ENCODE measurements at places on chromosomes 3 and 15.

DNA sequence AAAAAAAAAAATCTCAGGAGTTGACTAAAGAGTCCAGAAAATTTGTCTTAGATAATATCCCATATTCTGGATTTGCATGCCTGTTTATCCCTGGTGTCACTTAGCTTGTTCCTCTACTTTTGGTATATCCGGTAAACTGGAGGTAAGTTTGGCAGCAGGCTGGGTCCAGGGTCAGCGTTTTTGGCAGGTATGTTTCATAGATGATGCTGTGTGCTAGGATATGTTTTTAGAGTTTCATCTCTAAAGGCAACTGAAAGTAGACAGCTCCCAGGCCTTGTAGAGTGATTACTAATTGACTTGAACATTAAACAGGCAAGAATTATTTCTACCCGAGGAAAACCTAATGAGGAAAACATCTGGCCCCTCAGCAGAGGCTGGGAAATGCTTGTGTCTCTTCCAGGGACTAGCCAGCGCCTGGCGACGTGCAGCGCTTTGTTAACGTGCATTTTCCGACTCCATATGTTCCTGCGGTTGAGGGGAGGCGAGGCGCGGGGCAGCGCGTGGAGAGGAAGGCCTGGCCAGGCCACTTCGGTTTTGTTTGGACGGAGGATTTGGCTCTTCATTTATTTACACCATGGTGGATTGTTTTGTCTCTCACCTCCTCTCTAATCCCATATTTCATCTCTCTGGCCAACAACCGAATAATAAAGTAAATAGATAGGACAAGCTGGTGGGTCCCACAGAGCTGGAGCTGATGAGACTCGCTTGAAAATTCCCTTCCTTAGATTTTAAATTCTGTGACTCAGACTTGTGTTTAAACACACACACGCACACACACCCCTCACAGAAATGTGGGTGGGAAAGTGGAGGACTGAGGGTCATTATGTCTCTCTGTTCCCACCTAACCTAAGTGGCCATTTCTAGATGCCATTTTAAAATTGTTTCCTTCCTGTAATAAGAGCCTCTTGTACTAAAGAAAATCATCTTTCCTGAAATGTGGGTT lies 65.3 kb downstream of the ASB7 start:
- DNase-seq, result no peak

DNA sequence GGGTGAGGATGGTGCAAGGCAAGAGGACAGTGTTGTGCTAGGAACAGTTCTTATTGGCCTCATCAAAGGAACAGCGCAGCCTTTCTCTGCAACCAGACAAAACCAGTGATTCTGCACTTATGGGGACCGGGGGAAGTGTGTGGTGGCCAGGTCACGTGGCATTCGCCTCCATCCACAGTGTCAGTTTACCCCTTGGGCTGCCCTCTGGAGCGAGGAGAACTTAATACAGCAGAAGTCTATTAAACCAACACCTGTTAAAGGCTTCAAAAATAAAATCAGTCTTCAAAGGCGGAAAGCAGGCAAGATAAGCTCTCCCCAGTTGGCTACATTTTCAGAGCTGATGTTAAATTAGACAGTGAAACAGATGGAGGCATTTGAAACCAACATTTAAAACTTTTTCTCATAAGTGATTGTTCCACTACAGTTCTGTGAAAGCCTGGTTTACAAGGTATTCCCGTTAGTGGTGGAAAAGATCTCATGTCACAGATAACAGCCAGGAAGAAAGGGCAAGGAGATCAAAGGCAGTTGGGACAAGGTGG lies 75.2 kb downstream of the LRIG1 start:
- no peak for DNase-seq

DNA sequence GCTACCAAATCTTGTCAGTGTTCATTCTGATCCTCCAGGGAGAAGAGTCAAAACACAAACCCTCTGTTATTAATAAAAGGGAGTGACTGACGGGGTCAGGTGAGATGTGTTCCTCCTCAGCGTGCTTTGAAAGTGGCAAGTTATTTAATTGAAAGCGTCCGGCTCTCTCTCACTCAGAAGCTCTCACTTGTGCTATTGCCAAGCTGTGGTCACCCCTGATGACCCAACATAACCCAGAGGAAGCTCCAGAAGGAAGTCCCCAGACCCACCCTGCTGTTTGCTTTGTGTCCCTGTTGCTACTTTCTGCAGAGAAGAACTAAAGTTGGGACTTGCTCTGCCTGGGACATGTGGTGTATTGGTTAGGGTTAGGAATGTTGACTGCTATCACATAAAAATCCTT lies 235.6 kb downstream of the EDEM1 start:
- DNase-seq, result no peak

DNA sequence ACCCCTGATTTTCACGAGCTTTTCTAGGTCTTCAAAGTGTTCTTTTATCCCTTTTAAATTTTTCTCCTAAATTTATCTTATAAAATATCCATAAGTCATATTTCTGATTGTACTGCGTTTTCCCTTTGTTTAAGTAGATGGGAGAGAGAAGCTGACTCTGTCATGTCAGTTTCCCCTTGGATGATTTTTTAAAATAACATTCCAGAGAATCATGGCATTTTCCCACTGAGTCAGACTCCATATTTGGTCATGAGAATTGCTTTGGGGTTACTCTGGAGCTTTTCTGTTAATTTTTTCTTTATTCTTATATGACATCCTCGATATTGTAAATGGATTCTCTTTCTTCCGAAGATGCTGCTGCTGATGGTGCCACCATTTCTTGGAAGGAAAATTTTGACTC lies 28.6 kb upstream of the UMPS start:
- no peak for DNase-seq

- DNase-seq, result no peak
These were observed 3.2 kb upstream of the ANXA2 start for GRCh38 chr15:60400944-60401343.

- DNase-seq, result no peak
These were observed 723.9 kb upstream of the ZNF385D start for GRCh38 chr3:22474706-22475445.

GRCh38 chr3:176395240-176395639 lies 802.0 kb downstream of the TBL1XR1 start:
- DNase-seq, result no peak

- no peak for DNase-seq
These were observed 216.0 kb downstream of the RORA start for GRCh38 chr15:61013146-61013545.

- no peak for DNase-seq
These were observed 23.3 kb downstream of the FMN1 start for GRCh38 chr15:33171202-33171601.

GRCh38 chr15:74724570-74725224 lies 631 bp downstream of the CYP1A1 start:
- no peak for DNase-seq

- DNase-seq, result no peak
These were observed 47.5 kb downstream of the CORO2B start for GRCh38 chr15:68626283-68626682.

- DNase-seq, result no peak
These were observed 154.0 kb upstream of the GOLGA6L4 start for GRCh38 chr15:84081391-84082168.

GRCh38 chr3:136860541-136860940 lies 1.5 kb upstream of the NCK1 start:
- DNase-seq, result no peak

DNA sequence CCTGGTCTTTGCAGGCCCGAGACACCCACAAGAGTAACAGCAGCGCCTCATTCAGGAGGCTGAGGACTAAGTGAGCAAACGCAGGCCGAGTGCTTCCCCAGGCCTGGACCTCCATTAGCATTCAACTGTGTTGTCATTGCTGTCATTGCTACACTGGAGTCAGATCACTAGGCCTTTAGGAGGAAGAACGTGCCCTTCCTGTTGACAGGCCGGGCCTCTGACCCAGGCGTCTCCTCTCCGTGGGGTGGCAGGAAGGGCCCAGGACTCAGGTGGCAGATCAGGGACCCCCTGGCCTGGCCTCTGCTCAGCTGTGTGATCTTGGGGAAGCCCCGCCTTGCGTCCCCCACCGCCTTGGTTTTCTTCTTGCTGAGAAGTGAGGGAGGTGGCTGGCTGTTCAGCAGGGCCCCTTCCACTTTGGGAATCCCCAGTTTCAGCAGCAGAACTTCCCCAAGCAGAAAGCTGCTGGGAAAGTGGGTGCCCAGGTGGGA lies 19.1 kb downstream of the ZDHHC19 start:
- DNase-seq, result no peak

GRCh38 chr3:67075295-67075694 lies 77.2 kb downstream of the KBTBD8 start:
- no peak for DNase-seq

- DNase-seq, result no peak
These were observed 233.6 kb upstream of the LYSMD4 start for GRCh38 chr15:99966815-99967214.

DNA sequence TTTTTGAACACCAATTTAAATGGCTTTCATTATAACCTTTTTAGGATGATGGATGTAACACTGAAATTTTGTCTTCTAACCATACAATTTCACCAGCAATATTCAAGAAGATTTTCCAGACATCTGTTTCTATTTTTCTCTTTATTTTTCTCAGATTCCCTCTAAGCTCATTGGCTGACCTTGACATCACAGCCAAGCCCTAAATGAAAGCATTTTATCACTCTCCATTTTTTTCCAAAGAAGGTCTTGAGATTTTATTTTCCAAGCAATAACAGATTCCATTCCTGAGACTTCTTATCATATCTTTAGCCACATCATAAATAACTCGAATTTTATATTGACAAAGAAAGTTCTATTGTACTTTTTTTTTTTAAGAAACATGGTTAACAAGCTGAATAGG lies 392.6 kb upstream of the THBS1 start:
- DNase-seq, result no peak

- DNase-seq, result no peak
These were observed 7.2 kb upstream of the MCF2L2 start for GRCh38 chr3:183435661-183436060.

- no peak for DNase-seq
These were observed 51.7 kb downstream of the CRYGS start for GRCh38 chr3:186492385-186492984.

DNA sequence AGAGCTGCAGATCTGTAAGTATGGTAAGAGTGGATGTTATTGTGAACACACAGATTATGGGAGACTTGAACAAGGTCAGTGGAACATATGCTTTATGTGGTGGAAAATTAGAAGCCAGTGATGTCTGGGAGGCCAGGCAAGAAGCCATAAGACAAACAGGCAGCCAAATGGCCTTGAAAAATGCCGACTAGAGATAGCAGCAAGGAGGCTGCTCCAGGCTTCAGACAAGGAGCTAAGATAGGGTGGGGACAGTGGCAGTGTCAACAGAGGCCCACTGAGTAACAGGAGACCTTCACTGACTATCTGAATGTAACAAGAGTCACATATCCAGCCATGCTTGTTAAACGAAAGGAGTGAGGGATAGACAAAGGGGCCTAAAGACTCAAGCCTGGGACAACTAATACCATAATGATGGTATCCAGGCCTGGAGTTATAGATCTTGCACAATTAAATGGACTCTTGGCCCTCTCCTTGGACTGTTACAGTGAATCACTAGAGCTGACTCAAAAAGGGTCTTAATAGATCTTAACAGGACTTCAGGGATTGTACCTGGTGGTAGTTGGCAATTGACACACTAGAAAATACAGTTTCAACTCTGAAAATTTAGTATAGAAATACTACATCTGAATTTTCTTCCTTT lies 50.6 kb downstream of the CFAP20DC start:
- DNase-seq, result no peak

DNA sequence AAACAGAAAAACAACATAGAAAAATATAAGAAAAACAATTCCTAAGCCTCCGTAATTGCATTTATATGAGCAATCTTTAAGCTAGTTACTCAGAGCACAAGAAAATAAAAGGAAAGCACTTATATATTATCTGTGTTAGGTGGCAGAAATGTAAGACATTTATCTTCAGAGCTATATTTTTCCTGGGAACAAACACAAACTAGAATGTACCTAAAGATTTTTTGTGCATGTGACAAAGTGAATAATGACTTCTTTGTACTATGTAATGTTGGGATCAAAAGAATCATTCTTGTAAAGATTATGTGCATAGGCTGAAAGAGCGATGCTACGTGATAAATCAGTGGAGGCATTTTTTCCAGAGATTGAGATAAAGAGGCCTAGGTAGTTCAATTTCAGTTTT lies 111.3 kb upstream of the GMNC start:
- no peak for DNase-seq

DNA sequence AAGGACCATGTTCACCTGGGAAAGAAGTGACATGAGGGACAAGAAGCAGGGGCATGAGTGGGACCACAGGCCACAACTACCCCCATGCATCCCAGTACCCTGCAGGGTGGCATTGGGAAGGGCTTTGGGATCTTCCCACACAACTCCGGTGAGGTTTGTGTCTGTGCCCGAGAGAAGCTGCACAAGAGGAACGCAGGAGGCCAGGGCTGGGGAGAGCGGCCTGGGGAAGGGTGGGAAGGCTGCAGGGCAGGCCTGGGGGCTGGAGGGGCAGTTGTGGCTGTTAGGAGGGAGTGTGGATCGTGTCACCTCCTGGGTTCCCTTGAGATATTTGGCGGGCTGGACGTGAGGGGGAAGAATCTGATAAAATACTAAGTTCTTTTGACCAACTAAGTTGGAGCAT lies 25.3 kb upstream of the MFSD1 start:
- no peak for DNase-seq

GRCh38 chr15:68587769-68588385 lies 9.1 kb downstream of the CORO2B start:
- DNase-seq, result no peak

DNA sequence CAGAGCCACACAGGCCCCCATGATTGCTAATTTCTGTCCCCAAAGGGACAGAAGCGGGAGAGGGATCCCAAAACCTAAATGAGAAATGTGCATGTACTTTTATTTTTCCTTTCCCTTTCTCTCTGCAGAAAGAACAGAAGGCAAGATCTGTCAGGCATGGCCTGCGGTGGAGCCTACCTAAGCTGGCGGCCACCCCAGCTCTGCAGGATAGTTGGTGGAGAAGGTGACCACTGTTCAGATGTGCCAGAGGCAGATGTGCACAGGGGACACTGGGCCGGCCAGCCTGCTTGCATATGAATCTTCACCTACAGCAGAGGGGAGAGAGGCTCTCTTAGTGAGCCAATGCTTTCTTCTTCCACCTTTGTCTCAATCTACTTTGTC lies 2.1 kb upstream of the AMOTL2 start:
- DNase-seq, result no peak

DNA sequence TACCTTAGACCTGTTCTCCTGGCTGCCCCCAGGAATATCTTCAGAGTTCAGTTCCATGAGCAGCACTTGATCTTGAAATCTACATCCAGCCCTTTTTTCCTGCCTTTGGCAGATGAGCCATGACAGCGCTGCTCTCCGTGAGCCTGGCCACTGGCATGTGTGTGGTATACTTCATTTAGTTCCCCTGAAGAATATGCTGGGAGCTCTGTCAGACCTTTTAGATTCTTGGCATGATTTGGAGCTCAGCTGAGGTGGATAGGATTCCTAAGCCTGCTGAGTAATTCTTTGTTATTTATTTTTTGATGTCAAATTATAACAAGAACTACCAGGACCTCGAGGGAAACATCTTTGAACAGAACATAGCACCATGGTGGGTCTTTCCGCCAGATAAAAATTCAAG lies 121.7 kb downstream of the EDEM1 start:
- no peak for DNase-seq
